ENCODE measurements at places on chromosomes 3 and 15. TPM values are rescaled to one million over a fixed set of nuclear protein-coding genes. Genes with fewer than 3 reads are reported as not detected.
A peak's percentile ranks its signal among the peaks of the same experiment; 100 is the strongest.

- no peak for DNase-seq
Observed at GRCh38 chr3:37861620-37862041, at the start of gene CTDSPL. Gene CTDSPL (plus strand): TSS chr3:37861880. CDS start chr3:37862200, 320 bp downstream.

GRCh38 chr15:51736069-51736468 lies 1.4 kb downstream of the LYSMD2 start:
- peak; percentile 73 for DNase-seq

- no peak for DNase-seq
Observed at GRCh38 chr3:146249921-146250320, 984 bp downstream of the PLSCR4 start.

DNA sequence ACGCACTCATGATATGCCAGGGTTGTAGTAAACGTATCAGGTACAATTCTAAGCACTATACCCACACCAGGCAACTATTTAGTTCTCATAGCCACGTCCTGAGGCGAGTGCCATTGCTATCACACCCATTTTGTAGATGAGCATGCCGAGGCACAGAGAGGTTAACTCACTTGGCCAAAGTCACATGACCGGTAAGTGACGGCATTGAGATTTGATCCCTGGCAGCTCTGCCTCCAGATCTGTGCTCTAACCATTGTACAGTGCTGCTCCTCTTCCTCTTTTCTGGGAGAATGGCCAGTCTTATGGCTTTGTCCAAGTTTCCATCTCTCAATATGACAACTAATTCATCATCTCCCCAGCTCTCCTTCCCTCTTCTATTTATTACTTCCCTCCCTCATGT lies 18.9 kb upstream of the ATP2B2 start:
- no peak for DNase-seq

DNA sequence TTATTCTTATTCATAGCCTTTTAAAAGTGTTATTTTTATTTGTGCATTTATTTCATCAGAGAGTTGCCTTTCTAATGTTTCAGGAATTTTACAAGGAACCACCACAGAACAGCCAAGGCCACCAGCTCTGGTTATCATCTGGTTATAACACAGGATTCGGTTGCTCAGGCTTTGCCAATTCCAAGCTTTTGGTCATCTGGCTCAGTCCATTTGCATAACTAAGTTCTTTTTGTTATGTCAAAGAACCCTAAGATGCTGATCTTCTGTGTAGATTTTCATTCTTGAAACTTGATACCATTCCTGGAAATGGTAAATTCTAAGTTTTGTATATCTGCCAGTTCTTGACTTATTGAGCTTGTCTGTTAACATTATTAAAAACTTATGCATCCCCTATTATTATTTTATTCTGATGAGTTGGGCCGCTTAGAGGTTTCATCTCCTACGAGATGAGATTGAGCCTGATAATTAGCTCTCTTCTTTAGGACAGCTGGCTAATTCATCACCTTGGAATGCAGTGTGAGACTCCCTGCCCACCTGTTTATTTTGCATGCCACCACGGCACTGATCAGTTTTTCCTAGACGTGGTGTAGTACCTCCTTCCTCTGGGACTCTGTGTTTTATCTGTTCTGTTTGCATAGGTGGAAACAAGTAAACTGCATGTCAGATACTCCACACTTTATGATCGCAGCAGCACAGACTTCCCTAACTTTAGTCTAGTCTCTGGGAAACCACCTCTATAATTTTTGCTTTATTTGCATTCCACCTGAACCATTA lies 264.8 kb downstream of the SLCO3A1 start:
- DNase-seq = no peak

DNA sequence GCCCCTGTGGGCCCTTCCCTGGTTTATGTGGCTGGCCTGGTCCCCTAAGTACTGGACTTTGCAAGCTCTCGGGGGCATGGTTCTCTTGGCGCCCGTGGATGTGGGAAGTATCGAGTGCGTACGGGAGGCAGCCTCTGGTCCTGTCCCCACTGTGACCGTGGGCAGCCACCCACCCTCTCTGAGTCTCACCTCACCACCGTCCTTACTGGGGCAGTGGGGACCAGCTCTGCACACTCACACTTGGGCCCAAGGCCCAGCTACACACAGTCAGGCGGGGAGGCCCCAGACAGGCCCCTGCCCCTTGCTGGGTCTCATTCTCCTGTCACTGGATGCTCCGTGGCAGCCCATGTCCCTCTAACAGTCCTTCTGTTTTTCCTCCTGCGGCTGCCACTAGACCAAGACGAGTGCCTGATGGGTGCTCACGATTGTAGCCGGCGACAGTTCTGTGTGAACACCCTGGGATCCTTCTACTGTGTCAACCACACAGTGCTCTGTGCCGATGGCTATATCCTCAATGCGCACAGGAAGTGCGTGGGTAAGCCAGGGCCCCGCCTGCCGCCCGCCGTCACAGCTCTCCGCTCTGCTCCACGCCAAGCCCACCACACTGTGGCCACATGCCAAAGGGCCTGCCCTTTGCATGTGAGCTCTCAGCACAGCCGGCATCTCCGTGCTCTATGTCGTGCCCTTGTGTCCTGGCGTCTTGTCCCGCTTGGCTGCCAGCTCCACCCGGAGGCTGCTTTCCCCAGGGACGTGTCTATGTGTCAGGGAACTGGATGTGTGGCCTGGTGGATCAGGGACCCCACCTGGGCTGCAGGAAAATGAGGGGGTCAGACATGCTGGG lies 72.7 kb downstream of the FBLN2 start:
- peak; percentile 33 for DNase-seq

The IL12A gene
- total RNA-seq = not detected

The LCMT2 gene
- 4.2 TPM for total RNA-seq
